Posterior cingulate gyrus (tissue), 11 donors: ENCODE measurements at places on chromosomes 4 and X.
A peak's percentile ranks its signal among the peaks of the same experiment; 100 is the strongest.

- no peak for DNase-seq
These were observed 194.0 kb upstream of the MAB21L2 start for GRCh38 chr4:150387981-150388380.

- DNase-seq = no peak
These were observed 83.5 kb downstream of the CDS1 start for GRCh38 chr4:84666439-84666838.

- DNase-seq = no peak
These were observed 305.9 kb downstream of the AFF2 start for GRCh38 chrX:148806145-148806870.

DNA sequence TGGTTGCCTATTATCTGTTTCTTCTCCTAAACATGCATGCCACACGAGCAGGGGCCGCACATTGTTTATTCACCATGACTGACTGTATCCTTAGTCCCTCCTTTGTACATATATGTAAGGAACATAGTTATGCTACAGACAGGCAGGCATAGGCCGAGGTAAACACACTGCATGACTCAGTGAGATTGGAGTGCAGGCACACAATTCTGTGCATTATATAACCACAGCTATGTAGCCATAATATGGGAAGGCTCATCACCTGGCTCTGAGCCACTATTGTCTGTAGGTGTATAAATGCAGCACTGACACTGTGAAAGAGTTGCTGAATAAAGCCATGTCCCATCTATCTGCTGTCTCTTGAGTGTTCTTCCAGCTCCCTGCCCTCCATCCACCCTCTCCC lies 431.6 kb downstream of the IDS start:
- DNase-seq = no peak

DNA sequence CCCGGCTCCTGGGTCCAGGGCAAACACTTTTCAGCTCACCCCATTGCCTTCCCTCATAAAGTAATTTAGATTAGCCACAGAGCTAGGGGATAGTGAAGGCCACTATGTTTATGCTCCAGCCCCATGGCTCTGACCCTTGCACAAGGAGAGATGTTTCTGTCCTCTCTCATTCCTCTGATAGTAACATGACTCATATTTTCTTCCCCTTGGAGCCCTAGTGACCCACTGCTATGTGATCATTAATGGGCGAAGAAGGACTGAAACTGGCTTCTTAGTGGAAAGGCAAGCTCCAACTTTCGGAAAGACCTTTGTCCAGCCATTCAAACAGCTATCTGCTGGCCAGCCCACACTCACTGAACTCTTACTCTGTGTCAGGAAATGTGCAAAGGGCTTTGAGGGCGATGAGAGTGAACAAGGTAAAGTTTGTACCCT lies 12.3 kb downstream of the CLDN2 start:
- DNase-seq = no peak

DNA sequence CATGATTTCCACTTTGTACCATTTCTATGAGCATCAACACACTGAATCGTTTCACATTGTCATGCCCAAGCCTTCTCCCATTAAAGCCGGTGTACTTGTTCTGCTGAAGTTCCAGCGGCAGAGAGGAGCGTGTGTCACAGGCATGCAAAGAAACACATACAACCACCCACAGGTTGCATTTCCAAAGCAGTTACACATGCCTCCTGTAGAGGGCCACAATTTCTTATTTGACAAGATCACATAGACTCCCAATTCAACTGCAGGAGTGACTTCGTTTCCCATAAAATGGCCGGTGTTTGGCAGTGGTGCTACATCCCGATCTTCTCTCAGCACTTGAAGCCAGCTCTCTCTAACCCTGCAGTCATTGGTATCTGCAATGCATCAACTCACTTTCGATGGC lies 992.6 kb downstream of the NLGN4X start:
- DNase-seq = no peak

- no peak for DNase-seq
These were observed 72.8 kb downstream of the FHIP1A start for GRCh38 chr4:151481813-151482212.

DNA sequence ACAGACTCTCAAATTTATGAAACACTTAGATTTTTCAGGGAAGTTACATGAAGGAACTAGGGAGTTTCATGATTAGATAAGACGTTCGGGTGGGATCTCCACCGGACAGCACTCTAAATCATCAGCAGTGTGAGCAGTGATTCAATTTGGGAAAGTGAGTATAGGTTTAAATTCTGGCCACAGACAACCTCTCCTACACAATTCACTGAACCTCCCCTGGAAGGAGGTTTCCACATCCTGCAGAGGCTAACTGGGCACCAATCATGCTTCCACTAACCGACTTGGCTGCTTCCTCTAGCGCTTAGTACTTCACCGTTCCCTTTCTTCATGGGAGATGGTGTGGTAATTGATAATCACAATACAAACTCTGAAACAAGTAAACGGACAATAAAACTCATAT lies 5.6 kb downstream of the CXCL9 start:
- DNase-seq = no peak

- no peak for DNase-seq
These were observed 114.6 kb upstream of the SH3RF1 start for GRCh38 chr4:169385376-169385775.

DNA sequence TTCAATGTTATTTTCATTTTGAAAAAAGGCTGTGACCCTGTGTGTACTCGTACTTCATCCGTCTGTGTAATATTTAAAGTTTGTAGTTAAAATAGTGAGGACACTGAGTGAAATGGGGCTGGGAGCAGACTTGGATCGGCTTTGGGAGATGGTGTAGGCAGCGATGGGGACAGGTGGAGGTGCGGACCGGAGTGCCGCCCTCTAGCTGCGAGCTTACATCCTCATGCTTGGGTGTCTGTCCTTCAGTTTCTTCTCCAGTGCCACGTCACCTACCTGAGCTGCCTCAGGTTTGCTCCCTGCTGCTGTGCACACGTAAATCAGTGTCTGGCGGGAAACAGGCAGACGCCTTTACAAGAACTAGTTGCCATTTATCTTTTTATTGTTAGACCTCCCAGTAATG lies 146.1 kb downstream of the GPR143 start:
- DNase-seq = no peak

- DNase-seq = no peak
These were observed 21.4 kb upstream of the RBPJ start for GRCh38 chr4:26299254-26299882.

- DNase-seq = no peak
These were observed 71.4 kb downstream of the CLDN34 start for GRCh38 chrX:10038585-10038984.

- no peak for DNase-seq
These were observed 67.2 kb upstream of the TENM3 start for GRCh38 chr4:182175788-182176519.

DNA sequence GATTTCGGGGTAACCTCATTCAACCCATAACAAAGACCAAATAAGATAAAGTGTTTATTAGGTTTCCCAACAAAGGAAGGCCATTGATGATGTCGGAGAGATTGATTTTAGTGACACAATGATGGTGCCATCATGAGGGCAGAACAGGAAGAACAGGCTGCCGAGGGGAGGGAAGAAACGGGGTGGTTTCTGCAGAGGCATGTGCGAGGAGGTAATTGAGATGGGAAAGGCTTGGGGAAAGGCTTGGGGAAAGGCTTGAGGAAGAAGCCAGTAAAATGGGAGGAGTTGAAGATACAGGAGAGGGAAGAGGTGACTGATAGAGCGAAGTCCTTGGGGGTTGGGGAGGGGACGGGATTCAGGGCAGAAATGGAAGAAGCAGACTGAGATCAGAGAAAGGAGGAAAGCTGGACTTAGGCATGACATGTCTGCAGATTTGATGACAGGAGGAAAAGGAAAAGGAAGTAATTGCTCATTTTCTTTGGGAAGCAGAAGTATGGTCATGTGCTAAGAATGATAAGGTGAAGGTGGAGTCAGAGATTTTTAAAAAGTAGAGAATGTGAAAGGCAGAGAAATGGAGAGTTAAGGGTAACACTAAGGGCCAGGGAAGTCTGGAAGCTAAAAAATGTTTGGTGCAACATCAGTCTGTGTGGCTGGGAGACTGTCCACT lies 6.0 kb downstream of the HPSE start:
- DNase-seq = no peak

DNA sequence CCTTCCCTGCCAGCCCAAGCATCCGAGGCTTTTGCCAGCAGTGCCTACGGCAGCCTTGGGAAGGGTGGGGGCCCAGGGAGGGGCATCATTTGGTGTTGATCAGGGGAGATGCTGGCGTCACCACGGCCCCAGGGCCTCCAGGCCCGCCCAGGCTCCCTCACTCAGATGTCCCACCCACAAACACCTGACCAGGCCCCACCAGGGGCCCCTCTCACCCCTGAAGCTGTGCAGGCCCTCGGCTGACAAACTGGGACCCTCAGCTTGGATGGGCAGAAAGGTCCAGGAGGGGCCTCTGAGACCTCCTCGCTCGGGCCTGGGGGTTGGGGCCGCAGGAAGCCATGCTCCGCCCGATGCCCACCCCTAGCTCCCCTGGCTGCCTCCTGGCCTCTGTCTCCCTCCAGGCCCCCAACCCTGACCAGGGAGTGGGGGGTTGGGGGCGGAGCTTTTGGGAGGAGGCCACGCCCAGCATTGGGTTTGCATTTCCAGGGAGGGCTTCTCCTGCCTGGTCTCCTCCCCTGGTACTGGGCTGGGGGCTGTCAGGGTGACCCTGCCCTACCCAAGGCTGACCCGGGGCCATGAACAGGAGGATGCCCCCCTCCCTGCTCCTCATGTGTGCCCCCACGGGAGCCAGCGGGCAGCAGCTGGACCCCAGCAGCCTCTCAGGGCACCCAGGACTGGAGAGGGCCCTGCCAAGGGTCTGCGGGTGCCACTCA lies 33.4 kb upstream of the SPON2 start:
- peak; percentile 80 for DNase-seq

DNA sequence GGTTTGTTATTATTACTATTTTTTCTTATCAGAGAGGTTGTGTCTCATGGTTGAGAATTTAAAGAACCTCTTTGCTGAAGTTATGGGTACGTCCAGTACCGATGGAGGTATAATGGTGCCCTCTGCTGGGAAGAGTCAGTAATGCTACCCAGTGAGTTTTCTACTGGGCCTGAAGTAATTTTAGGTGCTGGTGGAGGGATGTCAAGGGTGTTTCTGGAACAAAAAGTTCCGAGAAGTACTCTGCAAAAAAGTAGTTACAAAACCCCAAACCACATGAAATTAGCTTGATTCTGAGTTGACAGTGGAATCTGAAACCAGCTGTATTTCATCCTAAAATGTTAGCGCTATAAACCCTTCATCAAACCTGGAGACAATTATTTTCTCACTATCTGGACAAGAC lies 102.5 kb upstream of the MID1 start:
- DNase-seq = no peak

GRCh38 chrX:154043003-154043763 lies 23.5 kb upstream of the IRAK1 start:
- no peak for DNase-seq

DNA sequence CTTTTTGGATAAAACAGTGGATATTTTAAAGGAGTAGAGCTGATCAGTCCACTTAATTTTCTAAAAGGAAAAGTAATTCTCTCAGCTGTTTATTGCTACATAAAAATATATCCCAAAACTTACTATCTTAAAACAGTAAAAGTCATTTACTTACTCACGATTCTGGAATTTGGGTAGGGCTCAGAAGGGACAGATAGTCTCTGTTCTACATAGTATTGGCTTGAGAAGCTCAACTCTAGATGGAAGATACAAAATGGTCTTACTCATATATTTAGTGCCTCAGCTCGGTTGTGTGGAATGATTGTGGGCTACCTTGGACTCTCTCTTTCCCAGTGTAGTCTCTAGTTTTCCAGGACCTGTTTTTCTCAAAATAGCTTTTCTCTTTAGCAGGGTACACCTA lies 691.5 kb upstream of the POU3F4 start:
- DNase-seq = no peak

DNA sequence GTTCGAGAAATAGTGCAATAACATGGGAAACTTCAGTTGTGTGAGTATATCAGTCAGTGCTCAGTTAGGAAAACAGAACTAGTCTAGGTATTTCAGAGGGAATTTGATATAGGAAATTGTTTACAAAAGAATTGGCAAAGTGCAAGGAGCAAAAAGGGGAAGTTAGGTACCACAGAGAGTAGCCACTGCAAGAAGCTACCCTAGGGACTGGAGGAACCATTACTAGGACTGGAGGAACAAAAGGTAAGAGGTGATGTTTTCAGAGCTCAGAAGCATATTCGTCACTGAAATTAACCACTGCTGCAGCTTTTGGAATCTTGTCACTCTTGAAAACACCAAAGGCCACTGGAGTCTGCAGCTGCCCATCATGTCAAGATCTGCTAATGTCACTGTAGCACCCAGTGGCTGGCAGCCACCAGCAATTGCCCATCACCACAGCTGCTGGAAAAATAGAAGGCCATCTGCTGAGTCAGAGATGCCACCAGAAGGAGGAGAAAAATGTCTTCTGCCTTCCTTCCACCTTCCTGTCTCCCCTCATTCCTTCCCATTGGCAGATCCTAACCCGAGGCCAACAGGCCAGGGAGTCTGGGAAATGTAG lies 160.6 kb upstream of the RPS6KA3 start:
- no peak for DNase-seq

- no peak for DNase-seq
These were observed 6.1 kb downstream of the RELL1 start for GRCh38 chr4:37680089-37680488.

- no peak for DNase-seq
These were observed 2.7 kb upstream of the MAML3 start for GRCh38 chr4:140156529-140157171.

DNA sequence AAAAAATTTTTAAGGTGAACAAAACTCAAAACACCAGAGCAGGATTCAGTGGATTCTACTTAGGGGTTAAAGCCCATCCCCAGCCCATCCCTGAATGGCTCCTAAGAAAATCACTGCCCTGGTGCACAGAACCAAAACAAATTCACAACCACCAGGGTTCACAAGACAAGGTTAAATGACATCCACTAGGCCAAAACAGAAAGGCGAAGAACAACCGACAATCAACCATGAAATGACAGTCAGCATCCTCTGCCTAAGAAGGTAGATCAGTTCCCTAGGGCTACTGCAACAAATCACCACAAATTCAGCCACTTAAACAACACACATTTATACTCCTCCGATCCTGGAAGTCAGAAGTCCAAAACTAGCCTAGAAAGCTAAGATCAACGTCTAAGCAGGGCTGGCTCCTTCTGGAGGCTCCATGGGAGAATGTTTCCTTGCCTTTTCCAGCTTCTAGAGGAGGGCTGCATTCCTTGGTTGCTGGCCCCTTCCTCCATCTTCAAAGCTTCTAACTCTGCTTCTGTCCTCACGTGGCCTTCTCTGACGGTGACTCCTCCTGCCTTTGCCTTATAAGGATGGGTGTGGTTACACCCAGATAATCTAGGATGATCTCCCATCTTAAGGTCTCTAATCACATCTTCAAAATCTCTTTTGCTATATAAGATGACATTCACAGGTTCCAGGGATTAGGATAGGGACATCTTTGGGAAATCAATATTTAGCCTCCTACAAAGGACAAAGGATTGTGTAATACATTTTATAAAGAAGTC lies 1.8 kb downstream of the CCNQ start:
- no peak for DNase-seq

GRCh38 chr4:67922697-67923096 lies 38.9 kb upstream of the TMPRSS11D start:
- no peak for DNase-seq

GRCh38 chr4:81631958-81632441 lies 160.3 kb upstream of the RASGEF1B start:
- no peak for DNase-seq
